ENCODE measurements at places on chromosomes 1 and 21.

DNA sequence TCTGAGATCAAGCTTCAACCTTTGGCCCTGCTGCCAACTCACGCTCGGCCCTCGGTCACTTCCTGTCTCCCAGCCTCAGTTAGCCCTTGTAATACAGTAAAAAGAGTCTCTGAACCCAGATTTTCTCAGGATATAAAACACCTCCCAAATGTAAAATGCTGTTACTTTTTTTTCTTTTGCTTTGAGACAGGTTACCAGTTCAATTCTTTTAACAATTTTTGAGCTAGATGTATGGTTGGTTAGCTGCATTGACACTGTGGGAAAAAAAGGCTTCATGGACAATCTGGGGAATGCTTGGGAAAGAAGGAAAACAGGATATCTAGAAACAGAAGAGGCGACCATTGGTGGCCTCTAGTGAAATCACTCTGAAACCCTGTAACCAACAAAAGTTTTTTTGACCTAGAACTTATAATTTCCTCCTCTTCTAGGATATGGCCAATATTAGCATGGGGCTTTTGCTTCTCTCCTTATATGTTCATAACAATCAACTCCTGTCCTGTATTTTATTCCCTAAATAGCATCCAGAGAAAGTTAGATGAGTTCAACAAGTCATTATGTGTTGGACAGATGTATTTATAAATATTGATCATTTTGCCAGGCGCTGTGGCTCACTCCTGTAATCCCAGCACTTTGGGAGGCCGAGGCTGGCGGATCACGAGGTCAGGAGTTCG is 1.3 kb downstream of the CMPK1 start:
- no peak for DNase-seq

DNA sequence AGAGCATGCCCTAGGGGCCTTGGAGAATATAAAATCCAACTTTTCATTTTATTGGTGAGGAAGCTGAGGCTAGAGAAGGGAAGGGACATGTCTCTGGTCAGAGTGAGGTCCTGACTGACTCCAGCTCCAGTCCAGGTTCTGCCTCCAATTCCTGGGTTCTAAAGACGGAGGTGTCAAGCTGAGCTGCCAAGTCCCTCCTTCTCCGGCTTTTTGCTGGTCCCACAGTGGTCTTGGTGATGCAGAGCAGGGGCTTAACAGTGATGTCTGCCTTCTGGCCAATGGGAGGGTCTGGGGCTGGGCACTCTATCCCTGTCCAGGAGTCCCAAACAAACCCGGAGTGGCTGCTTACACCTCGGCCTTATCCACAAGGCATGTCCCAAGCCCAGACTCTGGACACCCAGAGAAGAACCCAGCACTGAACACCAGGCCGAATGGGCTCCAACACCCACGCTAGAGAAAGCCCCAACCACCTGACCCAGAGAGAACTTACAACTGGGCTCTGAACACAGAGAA is 104.8 kb downstream of the EBNA1BP2 start:
- DNase-seq = no peak

GRCh38 chr1:81834268-81834667 is 33.5 kb downstream of the ADGRL2 start:
- no peak for DNase-seq

DNA sequence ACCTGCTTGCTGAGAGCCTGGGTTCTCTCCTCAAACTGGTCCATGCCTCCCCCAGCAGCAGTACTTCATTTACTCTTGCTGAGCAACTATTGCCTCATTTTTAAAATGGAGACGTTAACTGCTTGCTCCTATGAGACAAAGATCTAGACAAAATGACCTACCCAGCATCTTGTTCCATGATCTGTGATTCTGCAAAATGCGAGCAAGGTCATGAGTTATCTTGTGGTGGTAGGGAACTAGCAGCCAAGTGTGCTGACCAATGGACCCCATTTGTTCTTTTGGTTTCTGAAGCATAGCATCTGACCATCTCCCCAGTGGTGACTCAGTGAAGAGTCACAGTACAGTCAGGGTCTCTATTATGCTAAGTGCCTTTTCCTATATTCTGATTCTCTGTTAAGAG is 40.4 kb downstream of the TBX15 start:
- no peak for DNase-seq

DNA sequence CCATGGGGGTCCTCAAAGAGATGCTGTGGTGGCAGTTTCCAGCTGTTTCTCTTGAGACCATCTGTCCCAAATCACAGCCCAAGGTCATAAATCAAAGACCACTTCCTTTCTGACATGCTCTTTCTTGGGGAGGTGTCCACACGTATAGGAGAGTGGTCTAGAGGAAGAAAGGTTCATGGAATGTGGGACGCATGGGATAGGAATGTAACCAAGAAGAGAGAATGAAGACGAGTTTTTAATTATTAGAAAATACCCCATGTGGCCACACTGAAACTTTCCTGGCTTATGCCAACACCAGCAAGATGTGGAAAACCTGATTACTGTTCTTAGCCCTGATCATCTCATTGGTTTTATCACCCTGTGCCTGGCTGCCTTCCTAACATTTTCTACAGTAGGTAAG is 124.2 kb upstream of the IFFO2 start:
- no peak for DNase-seq

DNA sequence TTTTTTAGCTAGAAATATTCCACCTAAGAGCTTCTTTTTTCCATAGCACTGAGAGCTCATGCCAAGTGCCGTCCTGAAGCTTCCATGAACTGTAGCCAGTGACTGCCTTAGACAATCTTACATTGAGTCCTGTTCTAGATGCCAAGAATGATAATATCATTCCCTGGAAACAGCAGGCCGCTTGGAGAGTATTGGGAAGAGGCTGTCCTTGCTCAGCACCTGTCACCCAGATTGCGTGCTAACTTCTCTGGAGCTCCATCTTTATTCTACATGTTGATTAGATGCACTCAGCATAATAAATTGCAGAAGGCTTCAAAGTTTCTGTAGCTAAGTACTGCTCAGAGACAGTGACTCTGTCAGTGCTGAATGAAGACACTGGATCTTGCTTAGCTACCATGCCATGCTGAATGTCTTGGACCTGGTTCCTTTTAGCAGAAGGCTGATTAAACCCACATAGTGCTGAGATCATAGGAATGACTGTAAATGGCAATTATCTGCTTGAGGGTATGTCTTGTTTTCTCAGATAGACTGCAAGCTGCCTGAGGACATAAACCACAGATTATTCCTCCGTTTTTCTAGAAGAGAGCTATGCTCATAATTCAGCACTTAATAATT is 83.1 kb upstream of the IRF2BP2 start:
- no peak for DNase-seq

DNA sequence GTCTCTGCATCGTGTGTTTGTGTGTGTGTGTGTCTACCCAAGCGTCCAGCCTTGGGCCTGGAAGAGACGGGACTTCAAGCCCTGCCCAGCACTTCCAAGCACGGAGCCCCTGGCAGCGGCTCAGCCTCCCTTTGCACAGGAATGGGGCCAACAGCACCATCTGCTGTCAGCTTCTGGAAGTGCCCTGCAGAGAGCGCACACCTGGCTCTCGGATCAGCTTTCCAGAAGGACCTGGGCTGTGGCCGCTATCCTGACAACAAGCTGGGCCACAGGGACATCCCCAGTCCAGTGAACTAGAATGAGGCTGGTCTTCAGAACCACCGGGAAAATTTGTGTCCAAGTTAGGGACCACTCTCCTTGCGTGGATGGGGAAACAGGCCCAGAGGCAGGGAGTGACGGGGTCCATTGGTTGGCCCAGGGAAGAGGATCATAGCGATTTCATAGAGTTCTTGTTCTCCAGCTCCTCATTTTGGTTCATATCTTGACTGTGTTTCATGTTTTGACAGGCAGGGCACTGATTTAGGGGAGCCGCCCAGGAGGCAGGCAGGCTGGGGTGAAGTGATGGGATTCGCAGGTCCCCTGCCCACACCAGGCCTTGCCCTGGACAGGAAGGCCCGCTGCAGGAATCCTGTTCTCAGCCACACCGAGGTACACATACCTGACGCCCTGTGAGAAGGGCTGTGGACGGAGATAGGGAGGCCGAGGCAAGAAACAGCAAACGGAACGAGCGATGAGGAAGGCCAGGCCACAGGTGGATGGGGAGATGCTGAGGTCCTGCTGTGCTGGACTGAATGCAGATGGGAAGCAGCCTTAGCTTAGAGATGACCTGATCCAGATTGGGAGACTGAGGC is 38.4 kb downstream of the TAS1R2 start:
- DNase-seq = peak; percentile 16

DNA sequence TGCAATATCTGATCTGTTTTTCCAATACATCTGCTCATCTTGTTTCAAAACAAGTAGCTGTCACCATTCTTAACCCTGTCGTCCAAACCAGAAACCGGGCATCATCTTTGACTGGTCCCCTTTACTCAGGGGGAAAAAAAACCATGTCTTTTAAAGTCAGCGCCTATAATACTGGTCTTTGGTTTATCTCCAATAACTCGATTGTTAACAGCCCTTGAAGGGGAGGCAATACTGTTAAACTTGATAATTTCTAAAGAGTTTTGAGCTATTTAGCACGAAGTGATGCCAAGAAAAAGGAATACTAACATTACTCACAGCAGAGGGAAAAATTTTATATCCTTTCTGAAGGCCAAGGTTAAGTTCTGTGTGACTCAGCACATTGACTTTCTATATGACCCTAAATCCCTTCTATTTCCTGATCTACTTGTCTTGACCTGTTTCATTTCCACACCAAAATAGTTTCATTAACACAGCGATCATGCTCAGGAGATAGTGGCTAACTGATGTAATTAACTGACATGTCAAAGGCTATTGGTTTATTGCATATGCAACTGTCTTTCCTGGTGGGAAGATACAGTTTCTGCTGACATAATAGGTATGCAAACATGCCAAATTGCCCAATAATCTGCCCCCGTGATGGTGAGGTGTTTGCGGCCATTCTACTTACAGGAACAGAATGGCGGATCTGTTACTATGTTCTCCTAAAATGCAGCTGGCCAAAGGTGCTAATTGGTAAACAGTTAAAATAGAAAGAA is 59.1 kb downstream of the NFIA start:
- DNase-seq = no peak

DNA sequence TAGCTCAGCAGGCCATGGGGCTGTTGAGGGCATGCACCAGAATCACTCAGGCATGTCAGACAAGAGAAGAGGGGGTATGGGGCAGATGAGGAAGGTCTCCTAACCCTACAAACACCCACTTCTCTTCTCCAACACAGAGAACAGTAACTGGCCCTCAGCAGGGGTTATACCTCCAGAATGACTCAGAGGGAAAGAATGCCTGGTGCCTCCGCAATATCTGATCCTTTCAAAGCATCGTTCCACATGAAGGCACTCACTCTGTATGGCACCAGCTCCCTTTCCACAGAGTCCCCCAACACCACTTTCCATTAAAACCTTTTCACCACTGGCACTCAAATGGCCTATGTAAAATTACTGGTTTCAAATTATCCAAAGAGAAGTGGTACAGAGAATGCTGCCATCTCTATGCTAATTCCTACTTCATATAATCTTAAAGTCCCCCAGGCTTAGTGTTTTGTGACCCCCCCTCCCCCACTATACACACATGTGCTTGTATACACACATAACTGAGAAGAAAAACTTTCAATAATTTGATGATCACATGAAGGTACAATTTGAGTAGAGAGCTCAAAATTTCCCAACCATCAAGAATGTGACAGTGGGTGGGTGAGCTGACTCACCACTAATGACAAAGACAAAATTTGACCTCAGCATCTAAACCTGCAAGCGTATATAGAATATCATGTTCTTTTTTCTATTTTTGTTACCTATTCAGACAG is 91.5 kb downstream of the SIPA1L2 start:
- DNase-seq = no peak

DNA sequence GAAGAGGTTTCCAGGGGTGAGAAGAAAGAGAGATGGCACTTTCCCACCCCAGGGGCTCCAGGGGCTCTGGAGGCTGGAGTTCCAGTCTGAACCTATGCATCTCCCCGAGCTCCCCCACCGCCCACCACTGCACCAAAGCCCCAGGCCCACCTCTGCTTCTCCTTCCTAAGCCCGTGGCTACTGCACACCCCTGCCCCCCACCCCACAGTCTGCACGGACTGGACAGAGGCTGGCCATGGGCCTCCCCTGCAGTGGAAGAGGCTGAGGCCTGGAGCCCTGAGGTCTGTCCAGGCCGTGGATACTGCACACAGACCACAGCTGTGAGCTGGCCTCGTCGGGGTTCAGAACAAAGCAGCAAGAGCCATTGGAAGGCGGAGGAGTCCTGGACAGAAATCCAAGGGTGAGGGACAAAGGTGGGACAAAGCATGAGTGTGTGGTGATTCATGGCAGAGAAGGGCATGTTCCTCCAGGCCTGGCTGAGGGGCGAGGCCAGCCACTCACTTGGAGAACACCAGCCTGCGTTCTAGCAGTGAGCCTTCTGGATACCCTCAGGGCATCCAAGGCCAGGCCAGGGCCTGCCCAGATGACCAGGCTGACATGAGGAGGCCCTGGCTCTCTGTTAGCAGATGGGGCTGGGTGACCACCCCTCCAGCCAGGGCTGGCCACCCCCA is 244.8 kb upstream of the VAMP3 start:
- DNase-seq = no peak

GRCh38 chr1:232844791-232845190 is 39.6 kb downstream of the MAP10 start:
- DNase-seq = no peak

DNA sequence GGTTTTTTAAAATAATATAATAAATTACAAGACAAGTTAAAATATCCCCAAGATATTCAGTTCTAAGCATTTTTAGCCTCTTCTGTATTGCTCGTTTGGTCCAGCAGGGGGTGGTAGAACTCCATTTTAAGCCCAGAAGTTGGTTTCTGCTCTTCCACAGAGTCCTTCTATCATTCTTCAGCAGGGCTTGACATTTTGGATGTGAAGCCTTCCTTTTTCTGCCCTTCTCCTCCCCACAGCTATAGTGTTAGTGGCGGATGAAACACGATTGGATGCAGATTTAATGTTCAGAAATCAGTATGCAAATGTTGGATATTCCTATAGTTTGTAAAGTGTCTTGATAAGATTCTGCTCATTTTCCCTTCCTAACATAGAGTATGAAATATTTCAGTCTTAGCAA is 1.4 kb downstream of the NCAM2 start:
- no peak for DNase-seq

DNA sequence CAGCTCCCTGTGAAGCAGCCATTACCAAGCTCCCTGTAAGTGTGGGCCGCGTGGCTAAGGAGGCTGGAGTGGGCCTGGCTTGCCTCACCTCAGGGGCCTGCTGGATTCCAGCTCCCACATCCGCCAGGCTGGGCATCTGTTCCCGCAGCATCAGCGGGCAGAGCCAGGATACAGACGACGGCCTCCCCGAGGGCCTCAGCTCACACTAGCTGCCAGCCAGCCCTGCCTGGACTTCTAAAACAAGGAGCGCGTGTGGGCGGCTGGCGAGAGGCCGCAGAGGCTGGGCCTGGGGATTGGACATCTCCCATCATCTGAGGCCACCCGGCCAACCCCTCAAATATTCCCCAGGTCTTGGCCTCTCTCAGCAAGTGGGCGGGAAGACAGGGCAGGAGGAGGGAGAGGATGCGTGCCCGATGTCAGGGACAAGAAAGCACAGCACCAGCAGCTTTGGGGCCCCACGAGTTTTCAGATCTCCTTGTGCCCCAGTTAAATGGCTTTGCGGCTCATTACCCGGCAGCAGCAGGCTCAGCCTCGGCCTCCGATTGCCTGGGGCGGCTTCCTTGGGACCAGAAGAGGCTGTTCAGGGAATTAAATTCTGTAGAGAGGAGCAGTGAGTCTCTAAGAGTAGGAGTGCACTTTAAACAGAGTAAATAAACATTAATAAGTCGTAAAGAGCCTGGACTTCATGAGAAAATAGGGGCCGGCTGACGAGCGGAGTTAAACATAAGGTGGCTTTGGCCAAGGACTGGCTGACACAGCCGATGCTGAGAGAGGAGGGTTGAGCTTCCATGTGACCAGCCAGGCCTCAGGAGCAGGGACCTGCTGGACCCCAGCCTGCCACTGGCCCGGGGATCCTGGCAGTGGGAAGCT is 208.9 kb upstream of the C1orf174 start:
- no peak for DNase-seq

All from activated T-helper 9 cell treated with anti-CD3 and anti-CD28 coated beads, Interleukin-2, amount 50 U/mL, for 16 hours (primary cell).